Stimulated activated CD8-positive, alpha-beta memory T cell treated with anti-CD3 and anti-CD28 coated beads, Interleukin-7, amount 100 ng/mL, for 1 hour (primary cell): ENCODE measurements at places on chromosomes 3 and 15.

GRCh38 chr15:83283138-83283812, 1.2 kb downstream of the BNC1 start:
- no peak for DNase-seq

DNA sequence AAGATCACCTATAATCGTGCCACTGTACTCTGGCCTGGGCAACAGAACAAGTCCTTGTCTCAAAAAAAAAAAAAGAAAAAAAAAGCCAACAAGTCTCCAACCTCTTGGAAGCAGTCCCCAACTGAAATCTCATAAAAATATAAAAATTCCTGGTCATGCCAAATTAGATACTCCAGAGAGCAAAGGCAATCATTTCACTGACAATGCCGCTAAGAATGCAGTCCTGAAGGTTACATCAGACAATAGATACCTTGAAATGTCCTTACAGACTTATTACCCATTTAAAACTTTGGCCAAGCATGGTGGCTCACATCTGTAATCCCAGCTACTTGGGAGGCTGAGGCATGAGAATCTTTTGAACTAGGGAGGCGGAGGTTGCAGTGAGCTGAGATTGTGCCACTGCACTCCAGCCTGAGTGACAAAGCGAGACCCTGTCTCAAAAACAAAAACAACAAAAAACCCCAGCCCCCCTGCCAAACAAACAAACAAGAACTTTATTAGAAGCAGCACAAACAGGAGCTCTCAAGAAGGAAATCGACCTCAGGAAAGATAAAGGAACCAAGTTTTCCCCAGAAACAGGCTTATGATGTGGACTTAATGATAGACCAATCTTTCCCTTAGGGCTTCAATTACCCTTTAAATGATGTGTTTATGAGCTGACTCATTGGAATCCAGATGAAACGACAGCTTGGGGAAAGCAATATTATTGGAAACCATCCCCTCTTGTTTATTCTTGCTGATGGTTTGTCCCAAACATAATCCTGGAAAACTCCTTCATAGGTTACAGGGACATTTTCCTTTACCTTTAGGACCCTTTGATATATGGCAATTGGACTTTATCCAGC, 53.1 kb upstream of the XCR1 start:
- DNase-seq: no peak

DNA sequence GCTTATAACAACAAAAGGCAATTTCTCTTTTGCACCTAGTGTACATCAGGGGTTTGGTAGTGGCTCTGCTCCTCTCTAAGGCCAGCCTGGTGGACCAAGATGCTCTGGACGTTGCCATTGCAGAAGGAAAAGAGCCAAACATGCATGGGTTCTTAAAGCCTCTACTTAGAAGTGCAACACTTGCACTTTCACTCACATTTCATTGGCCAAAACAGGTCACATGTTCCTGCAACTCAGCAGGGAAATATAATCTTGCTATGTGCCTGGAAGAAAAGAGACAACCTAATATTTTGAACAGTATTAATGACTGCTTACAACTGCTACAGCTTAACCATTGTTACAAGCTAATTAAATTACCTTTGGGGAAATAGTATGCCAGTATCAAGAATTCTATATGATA, 182.9 kb downstream of the IL5RA start:
- no peak for DNase-seq

DNA sequence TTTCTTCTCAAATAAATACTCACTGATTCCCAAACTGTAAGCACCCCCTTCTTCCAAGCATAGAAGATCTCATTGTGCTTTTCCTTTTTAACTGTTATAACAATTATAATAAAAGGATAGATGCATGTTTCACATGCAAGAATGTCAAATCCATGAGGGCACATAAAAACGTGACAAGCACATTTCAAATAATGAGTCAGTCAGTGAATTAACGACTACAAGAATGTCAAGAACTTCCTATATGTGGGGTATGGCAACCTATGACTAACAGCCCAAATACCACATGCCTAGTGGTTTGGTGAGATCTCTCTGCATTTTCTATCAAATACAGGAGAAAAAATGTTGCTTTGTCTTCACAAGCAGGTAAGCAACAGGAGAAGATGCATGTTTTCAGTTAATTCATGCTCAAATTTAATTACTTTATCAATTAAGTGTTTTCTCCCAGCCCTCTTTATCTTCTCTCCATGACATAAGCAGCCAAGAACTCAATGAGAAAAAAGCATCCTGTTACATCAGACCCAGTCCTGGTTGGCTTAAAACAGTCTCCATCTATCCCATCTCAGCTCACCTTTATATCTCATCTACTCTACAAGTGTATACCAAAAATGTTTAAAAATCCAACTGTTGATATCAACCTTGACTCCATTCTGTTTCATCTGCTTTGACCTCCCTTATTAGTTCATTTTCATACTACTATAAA, 181.5 kb upstream of the LMCD1 start:
- DNase-seq: no peak

DNA sequence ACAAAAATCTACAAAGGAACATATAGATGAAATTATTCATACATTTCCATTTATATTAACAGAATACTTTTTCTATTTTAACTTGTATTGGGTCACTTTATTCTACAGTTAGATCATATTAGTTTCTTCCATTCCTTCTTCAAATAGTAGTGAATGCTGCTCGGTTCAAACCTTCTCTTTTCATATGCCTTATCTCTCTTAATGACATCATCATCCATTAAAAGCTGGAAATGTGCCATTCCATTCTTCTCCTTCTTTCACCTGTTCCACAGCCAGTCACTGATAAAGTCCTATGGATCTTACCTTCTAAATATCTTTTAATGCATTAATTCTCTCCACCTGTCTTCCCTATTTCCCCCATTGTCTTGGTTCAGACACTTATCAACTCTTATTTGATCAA, 358.0 kb upstream of the POU1F1 start:
- no peak for DNase-seq

DNA sequence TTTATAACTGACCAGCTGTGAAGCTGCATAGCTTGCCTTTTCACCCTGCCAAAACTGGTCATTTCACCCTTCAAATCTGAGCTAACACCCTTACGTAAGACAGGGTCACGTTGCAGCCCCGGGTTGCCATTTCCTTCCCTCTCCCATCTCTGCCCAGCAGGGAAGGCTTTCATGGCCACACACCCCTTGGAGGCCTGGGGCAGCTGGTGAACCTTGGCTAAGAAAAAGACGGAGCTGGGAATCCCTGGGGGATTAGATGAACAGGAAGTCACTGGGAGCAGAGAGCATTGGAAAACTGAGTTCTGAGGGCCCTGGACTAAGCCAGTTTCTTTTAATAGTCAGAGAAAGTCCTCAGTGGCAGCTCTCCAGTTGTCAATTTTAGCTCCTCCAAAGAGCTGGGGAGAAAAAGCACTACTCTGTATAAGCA, 67.8 kb downstream of the TTC23 start:
- DNase-seq: no peak

DNA sequence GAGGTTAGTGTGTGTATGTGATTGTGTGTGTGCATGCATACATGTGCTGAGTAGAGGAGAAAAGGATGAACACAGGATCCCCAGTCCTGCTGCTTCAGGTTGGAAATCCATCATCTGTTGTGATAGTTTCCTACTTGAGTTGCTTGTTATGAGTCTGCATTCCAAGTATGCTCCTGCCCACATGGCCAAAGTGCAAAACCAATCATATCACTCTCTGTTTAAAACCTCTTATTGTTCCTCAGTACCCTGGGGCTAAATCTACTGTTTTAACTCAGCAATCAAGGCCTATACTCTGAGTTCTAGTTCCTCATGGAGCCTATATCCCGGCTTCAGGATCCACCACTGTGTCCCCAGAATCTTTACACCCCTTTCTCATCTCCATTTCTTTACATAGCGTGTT, 139.9 kb upstream of the TLE3 start:
- DNase-seq: no peak

DNA sequence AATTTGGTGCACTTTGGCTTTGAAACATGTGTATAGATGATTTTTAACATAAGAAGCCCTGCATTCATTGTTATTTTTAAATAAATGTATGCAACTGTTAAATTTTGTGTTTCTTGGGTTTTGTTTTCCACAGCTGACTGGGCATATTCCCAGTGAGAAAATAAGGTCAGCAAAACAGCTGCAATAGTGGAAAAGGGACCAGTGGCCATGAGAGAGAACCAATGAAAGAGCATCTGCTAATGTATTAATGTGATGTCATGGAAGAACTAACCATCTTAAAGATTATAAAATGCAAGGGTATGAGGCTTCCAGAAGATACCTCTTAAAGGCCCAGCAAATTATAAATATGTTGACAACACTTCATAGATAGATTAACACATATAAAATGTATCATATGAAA, 31.0 kb upstream of the KBTBD12 start:
- no peak for DNase-seq

- no peak for DNase-seq
Measured at GRCh38 chr3:36166477-36166876, 213.8 kb upstream of the STAC start.

- no peak for DNase-seq
Measured at GRCh38 chr15:36430726-36431265, 148.6 kb upstream of the CDIN1 start.

DNA sequence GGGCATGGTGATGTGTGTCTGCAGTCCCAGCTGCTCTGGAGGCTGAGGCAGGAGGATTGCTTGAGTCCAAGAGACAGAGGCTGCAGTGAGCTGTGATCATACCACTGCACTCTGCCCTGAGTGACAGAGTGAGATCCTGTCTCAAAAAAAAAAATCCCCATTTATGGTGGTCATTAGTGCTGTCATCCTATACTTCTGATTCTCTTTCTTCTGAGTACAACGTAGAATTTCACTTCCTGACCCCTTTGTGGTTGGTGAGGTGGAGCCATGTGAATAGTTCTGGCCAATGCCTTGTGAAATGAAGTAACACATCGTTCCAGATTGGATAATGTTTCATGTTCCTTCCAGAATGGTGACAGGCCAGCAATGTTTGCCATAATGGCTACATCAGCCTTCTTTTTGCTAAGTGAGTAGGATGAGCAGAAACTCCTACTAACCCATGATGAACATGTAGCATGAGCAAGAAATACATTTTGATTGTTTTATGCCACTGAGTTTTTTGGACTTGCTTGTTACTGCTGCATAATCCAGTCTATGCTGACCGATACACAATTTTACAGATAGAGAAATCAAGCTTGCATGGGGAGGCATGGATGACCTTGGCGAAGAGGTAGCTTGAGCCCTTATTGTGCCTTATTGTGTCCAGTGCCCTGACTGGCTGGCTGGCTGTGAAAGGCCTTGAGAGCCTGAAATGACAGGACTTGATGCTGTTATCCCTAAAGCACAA, 30.9 kb upstream of the TLE3 start:
- no peak for DNase-seq

- no peak for DNase-seq
Measured at GRCh38 chr3:122555275-122556071, 8.6 kb downstream of the PARP9 start.

DNA sequence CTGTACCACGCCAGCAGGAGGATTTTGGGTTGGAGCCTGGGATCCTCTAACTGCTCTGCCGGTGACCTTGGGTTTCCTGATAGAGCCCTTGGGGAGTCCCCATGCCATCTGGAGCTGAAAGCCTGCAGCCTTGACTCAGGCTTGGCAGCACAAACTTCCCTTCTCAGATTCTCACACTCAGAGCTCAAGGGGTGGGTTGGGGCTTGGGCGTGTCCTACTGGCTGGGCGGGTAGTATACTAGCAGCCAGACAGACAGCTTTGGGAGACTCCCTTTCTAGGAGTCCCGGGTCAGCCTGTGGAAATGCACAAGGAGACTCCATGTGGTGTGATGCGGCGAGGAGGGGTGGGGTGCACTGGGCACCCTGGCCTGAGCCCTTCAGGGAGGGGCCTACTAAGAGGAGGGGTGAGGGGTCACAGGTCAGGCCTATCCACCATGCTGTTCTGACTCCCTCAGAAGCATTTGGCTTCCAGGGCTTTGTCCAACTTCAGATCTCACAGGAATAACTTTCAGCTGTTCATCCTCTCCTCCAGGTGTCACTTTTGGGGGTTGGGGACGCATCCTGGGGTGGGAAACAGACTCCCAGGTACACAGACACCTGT, 21.6 kb upstream of the PLXNA1 start:
- DNase-seq: no peak

GRCh38 chr3:111269777-111270176, 198.2 kb downstream of the NECTIN3 start:
- DNase-seq: no peak

GRCh38 chr15:84035399-84035766, 200.2 kb upstream of the GOLGA6L4 start:
- no peak for DNase-seq

DNA sequence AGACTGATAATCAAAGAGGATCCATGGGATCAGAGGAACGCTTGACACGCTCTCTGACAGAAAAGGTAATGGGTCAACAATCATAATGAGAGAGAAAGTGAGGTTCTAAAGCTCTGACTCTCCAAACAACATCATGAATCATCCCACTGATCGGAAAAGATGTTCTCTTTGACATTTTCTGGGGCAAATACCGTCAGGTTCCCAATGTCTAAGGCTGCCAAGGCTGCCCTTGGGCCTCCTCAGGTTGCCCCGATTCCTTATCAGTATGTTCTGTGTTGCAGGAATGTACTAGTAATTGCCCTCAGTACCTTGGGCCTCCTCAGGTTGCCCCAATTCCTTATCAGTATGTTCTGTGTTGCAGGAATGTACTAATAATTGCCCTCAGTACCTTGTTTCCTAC, 60.9 kb downstream of the NPTN start:
- no peak for DNase-seq

DNA sequence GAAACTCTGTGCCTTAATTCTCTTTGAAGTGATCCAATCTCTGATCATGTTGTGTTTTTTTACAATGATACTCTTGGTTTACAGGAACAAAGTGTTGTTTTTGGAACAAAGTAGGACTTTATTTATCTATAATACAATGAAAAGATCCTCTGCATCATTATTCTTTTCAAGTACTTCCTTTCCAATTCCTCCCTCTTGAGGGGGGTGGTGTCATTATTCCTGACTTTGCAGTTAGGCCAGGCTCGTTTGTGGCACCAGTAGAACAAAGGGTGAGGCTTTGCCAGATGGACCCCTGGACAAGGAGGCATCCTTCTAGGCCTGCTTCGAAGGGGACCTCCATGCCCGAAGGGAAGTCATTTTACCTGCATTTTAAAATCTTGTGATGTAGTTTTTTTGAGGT, 41.7 kb upstream of the ZBTB38 start:
- DNase-seq: no peak

DNA sequence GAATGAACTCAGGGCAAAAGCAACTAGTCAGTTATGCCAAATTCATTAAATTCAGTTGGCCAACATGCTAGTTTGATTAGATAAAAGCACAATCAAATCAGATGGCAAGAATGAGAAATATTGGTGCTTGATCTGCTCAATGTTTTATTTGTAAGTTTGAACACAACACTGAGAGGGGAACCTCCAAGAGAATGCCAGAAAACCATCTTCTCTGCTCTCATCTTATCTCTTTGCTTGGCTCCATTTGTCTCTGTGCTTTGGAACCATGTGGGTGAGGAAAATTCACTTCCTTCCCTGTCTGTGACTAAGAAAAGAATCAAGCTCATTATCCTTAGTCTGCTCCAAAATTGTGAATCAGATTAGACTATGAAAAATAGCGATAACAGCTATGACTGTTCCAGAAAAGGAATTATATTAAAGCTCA, 43.6 kb upstream of the DCBLD2 start:
- DNase-seq: no peak

GRCh38 chr3:74049444-74049843, 424.7 kb upstream of the PDZRN3 start:
- DNase-seq: no peak
